Fibroblast of pulmonary artery (primary cell): ENCODE measurements at places on chromosomes 4 and X.

- no peak for DNase-seq
Measured at GRCh38 chr4:169988252-169988651, 37.9 kb downstream of the MFAP3L start.

GRCh38 chr4:56640621-56641493 is 40.2 kb downstream of the HOPX start:
- DNase-seq: no peak

GRCh38 chrX:13829983-13830382 is 13.1 kb upstream of the GPM6B start:
- DNase-seq: no peak

DNA sequence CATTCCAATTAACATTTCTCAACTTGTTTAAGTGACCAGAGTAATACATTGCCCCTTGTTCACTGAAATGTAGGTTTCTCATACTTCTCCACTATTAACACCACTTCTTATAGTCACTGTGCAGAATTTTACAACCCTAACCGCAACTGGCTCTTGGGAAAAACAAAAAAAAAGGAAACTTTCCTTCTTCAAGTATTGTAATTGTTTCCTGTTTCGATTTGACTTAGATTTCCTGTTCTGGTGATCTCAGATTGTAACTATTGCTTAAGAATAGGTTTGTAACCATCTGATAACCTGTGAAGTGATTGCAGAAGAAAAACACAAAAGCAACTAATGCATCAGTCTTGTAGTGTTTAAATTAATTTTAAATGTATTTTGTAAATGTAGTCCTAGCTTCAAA is 594.7 kb upstream of the GALNT7 start:
- DNase-seq: peak; percentile 10

DNA sequence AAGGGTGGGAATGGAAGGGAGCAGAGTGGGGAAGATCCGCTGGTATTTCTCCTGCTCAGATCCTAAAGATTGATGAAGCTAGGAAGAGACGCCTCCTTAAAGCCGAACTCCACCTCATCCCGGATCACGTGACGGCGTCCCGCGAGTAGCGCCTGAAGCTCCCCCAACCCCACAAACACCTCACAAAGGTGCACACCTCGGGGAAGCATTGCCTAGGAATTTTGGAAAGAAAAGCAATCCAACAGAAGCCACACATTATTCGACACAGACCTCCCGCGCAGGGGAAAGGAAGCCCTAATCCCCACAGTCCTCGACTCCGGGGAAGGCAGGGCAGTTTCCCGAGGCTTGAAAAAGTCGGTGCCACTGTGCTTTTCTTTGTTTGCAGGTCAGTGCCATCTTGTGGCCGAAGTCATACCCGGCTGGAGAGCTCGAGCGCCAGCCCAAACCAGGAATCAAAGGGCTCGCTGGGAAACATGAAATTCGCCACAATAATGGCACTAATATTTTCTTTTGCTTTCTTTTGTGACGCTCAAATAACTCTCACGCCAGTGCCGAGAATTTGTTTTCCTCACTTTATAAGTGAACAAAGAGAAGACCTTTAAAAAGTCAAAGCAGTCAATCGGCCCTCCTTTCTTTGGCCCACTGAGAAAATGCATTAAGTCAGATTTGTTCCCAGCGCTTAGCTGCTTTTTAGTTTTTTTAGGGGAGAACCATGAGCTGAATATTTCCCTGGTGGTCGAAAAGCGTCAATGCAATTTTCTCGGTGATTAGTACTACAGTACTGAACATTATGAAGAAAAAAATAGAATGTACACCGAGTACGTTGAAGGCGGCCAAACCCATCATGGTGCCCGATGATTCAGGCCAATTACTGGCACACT is at the start of gene NPY1R:
Gene NPY1R, minus strand, starts transcription at position 71 of the 881 bp plus-strand sequence. CDS start 6,042 bp downstream, outside the sequence.
- DNase-seq: peak; percentile 86

- no peak for DNase-seq
Measured at GRCh38 chr4:153950100-153950979, 161.5 kb upstream of the SFRP2 start.

DNA sequence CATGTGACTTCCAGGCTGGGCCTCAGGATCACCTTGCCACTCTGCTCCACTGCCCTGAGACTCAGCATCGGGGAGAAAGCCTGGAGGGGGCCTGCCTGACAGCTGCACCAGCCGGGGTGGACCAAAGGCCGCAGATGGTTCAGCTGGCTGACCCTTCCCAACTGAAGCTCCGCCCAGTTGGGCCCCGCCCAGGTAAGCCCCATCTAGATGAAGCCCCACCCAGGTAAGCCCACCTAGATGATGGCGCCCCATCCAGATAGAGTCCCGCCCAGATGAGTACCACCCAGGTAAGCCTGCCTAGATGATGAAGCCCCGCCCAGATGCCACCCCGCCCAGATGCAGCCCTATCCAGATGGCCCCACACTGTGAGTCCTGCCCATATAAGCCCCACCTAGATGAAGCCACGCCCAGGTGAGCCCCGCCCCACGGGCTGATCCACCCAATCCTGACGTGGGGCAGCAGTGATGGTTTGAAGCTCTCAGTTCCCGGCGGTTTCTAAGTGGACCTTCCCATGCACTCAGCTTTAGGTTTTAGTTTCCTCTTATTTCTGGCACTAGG is 10.0 kb downstream of the ZFYVE28 start:
- no peak for DNase-seq

- DNase-seq: no peak
Measured at GRCh38 chr4:5203993-5204310, 152.7 kb downstream of the STK32B start.

DNA sequence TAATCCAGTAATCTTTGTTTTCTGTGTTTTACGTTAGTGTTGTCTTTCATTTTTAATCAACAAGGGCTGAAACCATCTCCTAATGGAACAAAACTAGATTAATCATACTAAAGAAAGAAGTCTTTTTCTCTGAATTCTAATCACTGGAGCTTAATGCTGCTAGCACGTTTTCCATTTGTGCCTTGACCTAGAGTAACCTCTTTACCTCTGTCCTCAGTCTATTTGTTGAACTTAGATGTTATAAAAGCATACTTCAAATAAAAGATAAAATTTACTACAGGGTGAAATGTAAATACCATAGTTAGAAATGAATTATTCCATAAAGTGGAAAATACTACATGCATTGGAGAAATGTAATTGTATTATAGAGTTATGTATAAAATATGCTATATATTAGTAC is 207.1 kb downstream of the NKX6-1 start:
- no peak for DNase-seq

DNA sequence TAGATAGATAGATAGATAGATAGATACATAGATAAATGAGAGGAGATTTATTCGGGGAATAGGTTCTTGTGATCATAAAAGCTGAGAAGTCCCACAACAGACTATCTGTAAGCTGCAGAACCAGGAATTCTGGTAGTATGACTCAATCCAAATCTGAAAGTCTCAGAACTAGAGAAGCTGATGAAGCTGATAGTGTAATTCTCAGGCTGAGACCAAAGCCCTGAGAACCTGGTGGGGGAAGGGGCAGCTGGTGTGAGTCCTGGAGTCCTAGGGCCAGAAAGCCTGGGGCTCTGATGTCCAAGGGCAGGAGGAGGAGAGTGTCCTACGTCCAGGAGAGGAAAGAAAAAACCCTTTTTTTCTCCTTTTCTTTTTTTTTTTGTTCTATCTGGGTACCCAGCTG is 8.0 kb upstream of the BANK1 start:
- DNase-seq: no peak

DNA sequence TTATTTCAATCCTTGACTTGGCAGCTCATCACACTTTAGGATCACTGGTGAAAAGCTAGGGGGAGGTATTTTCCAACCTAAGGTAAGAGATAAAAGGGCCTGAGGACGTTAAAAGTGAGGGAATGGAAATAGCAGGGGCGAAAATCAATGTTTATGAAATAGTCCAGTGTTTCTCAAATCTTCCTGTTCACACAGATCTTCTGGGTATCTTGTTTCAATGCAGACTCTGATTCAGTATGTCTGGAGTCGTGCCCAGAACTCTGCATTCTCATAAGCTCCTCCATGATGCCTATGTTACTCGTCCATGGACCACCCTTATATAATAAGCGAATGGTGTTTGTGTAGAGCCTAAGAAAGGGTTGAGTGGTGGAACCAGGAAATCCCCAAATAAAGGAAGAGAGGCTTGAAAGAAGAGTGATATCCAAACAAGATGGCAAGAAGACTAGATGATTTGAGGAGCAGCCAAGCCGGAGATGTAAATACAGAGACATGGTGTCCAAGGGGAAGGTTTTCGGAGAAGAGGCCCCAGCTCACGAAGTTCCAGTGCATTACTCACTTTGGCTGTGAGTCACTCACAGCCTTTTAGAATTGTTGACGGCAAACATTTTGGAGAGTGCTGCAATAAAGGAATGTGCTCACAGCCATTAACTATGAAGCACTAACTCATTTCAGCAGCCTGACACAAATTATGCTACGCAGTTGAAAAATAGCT is 215.6 kb upstream of the PPARGC1A start:
- peak; percentile 90 for DNase-seq

DNA sequence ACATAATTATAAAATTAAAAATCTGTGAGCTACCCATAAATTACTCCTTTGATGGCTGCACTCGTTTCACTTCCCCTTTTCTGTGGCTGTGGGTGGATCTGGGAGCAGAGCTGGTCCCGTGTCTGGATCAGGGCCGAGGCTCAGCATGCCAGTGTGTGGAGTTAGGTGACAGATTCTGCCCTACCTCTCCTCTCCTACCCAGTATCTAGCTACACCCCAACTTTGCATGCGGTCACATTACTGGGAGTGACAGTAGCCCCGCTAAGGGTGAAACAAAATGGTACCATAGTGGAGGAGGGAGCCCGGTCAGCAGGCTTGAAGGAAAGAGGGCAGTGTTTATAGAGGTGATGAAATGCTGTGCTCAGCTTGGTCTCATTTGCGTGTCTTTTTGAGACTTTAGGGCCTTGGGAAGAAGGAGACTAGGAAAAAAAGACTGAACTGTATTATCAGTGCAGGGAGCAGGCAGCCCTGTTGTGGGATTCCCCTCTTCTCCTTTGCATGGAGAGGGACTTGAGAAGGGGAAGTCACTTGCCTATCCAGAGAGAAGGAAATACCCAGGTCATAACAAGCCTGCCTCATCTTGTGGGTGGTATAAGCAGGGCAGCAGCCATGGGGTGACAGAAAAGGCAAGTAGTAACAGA is 48.4 kb downstream of the ARHGAP10 start:
- no peak for DNase-seq

DNA sequence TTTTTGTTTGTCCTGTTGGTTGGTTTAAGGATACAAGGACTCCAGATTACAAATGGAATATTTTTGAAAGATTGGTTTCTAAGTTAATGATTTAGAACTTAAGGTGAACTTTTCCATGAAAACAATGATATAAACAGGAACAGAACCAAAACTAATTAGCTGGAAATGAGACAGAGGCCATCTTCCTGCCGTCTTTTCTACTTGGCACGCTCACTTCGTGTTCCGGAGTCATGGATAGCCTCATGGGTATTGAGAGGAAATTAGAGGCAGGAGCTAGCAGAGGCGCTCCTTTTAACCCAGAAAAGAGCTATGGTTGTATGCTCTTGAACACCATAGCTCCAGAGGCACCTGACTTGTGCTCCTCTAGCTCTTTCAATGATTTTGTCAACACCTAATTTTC is 2.4 kb downstream of the FAM241A start:
- DNase-seq: peak; percentile 53

DNA sequence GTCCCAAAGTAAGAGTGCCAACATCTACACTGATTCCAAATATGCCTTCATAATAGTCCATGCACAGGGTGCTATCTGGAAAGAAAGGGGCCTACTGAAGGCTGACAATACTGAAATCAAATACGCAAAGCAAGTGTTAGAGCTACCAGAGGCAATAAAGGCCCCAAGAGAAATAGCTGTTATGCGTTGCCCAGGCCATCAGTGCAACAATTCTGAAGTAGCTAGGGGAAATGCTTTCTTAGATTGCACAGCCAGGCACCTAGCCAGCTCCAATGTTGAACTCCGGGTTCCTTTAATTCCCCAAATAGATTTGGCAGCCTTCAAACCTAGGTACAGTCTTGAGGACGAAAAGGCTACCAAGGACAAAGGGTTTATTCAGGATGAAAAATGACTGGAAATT is 17.4 kb upstream of the PAPSS1 start:
- DNase-seq: no peak

DNA sequence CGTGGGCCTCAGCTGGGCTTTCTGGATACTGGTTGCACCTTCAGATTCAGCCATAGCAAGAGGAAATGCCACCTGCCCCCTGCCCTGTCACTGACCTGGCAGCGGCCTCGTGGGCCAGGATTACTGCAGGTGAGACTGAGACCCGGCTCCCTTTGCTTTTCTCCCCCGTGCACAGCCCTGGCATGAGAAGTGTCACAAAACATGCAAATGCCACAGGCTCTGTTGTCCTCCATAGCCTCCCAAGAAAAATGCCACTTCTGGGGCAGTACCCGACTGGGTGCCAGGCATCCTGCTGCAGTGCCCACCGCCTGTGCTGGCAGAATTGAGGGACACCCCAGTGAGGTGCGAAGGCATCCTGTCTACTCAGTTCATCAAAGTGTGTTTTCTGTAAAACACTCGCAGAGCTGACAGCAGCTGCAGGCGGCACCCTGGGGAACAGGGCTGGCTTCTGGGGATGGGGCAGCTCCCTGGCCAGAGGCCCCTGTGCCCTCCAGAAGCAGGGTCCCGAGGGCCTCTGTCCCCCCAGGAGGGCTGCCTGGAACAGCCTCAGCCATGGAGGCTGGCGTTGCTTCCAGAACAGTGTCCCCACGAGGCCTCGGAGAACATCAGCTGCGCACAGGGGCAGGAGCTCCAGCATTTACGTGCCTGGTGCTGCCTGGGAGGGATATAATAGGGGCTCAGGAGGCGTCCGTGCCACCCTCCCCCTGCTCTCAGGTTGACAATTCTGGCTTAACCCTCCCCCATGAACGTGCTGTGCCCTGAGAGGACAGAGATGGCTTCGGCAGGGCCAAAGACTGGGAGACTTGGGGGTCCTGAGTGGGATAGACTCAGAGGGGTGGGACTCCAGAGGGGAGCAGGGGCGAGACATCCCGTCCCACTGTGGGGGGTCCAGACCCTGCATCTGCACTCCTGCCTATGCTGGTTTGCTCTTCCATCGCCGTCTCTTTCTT is 99.5 kb upstream of the NKX1-1 start:
- DNase-seq: no peak

DNA sequence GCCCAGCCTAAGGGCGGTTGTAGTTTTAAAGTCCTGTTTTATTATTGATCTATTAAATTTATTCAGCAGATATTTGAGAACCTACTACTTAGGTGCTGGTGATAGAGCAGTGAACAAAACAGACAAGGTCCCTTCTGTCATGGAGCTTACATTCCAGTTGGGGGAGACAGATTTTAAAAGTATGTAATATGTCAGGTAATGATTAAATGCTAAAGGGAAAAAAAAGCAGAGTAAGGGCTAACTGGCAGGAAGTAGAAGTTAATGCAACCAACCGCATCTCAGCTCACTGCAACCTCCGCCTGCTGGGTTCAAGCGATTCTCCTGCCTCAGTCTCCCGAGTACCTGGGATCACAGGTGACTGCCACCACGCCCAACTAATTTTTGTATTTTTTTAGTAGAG is 7.8 kb upstream of the MCUB start:
- no peak for DNase-seq

GRCh38 chr4:81844717-81845116 is 373.0 kb upstream of the RASGEF1B start:
- peak; percentile 85 for DNase-seq

DNA sequence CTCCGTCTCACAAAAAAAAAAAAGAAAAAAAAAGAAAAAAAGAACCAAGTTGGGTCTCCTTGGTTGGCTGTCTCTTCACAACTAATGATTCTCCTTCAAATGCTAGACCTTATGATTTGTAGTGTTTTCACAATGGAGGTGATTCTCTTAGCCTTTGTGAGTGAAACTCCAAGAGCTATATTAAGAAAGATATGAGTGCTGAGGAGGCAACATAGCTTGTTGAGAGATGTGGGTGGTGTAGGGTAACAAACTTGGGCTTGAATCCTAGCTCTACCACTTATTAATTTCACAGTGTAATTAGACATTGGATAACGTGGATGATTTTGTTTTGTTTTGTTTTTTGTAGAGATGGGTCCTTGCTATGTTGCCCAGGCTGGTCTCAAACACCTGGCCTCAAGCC is 10.4 kb upstream of the SEPTIN11 start:
- no peak for DNase-seq
